Fibroblast of the conjunctiva (primary cell): ENCODE measurements at places on chromosomes 3 and 15.

DNA sequence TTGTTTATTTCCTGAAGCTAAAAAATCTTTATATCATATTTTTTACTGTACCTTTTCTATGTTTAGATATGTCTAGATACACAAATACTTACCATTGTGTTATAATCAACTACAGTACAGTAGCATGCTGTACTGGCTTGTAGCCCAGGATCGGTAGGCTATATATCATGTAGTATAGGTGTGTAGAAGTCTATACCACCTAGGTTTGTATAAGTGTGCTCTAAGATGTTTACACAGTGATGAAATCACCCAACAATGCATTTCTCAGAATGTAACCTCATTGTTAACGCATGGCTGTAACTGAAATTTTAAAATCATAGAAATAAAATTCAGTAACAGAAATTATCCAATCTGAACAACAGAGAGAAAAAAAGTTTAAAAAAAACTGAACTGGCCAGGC is 43.2 kb downstream of the EIF3J start:
- no peak for DNase-seq

GRCh38 chr3:140768941-140769340 is 91.1 kb downstream of the TRIM42 start:
- no peak for DNase-seq

DNA sequence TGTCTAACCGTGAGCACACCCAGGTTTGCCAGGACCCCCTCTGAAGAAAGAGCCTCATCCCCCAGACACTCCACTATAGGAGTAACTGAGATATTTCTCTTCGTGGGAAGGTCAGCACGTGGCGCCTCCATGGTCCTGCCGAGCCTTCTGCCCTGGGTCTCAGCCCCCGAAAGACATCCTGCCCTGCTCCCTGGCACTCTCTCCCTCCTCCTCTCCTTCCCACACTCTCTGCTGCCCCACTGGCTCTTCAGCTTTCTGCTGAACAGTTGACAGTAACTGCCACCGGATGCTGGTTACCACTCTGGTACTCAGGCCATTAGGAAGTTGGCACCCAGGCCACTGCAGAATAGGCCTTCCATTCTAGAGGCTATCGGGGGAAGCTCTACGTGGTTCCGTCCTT is 185.2 kb downstream of the UACA start:
- DNase-seq, result no peak

DNA sequence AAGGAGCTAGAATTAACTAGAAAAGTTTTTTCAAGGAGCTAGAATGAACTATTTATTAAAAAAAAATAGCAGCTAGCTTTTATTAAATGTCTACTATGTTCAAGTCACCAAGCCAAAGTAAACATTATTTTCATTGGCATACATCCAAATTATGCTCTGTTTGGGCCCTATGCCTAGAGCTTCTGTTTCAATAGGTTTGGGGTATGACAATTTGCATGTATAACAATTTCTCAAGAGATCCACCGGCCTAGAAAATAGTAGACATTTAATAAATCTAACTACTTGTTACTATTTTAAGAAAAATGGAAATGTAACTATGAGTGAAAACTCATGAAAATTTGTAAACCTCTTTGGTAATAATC is 8.0 kb downstream of the GABRR3 start:
- no peak for DNase-seq

DNA sequence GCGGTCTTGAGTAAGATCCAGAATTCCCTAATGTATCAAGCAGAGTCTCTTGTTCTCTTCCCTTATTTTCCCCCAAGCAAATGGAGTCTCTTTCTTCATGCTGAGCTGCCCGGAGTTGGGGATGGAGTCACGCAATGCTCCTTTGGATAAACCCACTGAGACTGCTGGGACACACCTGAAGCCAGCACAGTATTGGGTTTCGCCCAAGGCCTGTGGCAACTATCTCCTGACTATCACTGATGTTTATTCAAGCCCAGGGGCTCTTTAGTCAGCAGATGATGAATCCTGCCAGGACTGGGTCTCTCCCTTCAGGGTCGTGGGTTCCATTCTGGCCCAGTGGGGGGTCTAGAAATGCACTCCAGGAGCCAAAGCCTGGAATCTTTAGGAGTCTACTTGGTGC is 11.3 kb downstream of the USF3 start:
- DNase-seq, result no peak

DNA sequence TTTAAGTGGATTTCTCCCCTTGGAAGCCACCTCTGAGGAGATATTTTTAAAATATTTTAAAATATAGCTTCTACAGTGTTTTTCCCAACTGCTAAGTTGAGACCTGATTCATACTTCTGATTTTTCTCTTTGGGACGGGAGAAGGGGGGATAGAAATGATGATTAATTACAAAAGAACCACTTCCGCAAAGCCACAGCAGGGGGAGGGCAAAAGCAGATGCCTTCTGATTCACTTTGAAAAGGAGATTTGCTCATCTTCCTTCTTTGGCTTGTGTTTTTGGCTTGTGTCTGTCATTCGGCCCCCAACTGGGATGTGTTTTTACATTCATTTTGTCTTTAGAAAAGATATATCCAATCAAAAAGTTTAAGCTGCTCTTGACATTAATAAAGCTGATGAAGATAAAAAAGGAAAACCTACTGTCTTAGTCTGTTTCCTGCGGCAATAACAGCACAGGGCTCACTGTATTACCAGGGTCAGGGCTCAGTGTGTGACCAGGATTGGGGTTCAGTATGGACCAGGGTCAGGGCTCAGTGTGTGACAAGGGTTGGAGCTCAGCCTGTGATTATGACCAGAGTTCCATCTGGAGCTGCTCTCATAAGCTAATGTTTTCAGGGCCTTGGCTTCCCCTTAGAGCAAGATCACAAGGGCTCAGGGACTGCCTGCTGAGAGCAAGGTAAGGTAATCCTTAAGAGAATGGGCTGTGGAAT is 223.2 kb downstream of the MTHFS start:
- DNase-seq, result peak; percentile 12
